ENCODE measurements at places on chromosomes 6 and 20. TPM values are rescaled to one million over a fixed set of nuclear protein-coding genes. Genes with fewer than 3 reads are reported as not detected.

DNA sequence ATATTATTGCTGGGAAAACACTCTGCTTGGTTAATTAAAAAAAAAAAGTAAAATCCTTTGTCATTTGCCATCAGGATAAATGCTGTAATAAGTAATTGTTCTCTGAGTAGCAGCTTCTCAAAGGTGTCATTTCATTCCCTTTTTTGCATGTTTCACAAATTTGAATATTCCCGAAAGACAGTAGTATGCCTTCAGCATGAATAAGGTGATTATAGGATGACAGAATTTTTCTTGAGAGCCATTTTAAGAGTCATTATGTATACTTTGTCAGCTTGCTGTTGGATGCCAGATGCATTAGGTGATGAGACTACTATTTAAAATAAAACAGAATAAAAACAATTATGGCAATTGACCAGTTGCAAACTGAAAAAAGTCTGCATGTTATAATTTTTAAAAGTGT, 200.7 kb downstream of the HDGFL1 start:
- no peak for DNase-seq

GRCh38 chr6:37233541-37233940, 24.0 kb upstream of the TBC1D22B start:
- no peak for DNase-seq

DNA sequence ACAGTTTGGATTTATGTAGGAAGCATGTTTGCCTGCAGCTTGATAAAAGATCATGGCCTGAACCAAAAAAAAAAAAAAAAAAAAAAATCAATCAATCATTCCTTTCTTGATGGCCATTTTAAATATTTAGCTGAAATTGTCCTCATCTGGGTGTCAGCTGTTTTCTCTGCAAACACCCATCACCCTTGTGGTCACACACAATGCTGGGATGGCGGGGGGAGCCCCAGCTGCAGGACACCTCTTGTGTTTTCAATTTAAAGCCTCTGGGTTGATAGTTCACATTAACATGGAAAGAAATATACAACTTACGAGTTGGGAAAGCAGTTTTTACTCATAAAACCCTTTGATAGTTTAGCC, 160.4 kb downstream of the ZFP64 start:
- no peak for DNase-seq

DNA sequence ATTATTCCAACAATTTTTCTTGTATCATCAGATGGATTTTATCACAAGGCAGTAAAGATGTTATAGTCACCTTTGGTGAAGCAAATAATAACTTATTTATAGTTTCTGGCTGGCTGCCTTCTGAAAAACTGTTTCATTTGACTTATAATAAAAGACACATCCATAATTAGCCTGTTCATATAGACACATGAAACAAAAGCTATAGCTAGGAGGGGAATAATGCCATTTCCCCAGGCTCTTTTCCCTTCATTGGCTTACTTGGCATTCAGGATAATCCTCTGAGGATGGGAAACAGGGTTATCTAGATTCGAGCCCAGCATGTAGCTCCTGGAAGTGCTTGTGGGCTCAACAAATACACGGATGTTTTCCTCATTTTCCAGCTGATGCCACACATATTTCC, 17.5 kb downstream of the MMP24 start:
- no peak for DNase-seq

- DNase-seq, result no peak
Measured at GRCh38 chr6:71537717-71538116, 249.1 kb downstream of the OGFRL1 start.

DNA sequence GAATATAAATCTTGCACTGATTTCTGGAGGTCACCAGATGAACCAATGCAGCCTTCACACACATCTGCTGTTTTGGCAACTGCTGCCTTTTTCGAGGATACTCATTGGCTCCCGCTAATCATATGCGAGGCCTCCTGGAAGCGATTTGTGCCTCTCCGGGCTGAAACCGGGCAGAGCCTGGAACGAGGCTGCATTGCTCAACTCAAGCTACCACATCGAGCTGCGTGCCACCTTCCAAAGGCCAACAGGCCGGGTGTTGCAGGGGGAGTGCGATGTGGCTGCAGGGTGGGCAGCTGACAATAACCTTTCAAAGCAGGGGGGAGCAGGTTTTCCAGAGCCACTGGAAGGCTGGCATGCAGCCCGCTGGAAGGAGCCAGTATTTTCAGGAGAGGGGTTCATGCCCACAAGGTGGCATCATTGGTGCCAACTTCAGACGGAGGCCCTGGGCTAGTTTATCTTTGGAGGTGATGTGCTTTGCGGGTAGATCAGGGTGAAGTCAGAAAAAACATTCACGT, 122.6 kb upstream of the IFNGR1 start:
- peak; percentile 58 for DNase-seq

- DNase-seq, result no peak
Measured at GRCh38 chr6:29917857-29918256, 24.5 kb upstream of the HLA-A start.

DNA sequence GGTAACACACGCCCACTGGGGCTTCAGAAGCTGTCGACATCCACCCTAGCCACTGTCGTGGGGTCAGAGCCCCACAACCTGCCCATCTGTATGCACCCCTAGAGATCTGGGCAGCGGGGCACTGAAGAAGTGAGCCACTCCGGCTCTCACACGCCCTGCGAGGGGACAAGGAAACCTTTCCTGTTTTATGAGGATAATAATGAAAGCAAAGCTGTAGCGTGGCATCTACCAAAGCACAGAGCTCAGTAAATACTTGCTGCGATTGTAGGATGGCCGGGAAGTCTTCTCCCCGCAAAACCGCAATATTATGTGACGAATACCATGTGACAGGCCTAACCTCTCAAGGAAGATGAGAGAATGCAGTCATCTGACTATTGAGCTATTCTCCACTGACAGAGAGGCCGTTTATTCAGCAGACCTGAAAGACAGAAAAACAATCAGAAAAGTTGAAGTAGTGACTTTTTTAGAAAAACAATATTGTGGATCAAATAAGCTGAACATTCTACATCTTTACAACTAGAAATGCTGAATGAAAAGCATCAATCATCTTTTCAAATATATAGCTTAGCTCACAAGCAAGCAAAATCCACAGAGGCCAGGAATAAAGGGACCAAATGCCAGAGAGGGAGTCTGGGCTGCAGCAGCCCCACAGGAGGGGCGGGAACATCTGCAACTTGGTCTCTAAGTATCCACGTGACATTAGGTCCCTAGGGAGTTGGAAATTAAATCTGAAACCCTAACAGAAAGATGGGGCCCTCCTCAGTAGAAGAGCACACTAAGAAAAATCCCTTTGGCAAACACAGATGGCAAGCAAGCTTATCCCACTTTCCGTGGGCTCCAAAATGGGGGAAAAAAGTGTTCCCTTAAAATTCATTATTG, 207.8 kb downstream of the TTLL2 start:
- no peak for DNase-seq

GRCh38 chr20:60007464-60007863, 49.2 kb downstream of the CDH26 start:
- DNase-seq, result peak; percentile 71

- no peak for DNase-seq
Measured at GRCh38 chr6:51024126-51024525, 205.5 kb downstream of the TFAP2B start.

- no peak for DNase-seq
Measured at GRCh38 chr6:51725155-51725554, 362.3 kb downstream of the PKHD1 start.

GRCh38 chr6:88459189-88459588, 293.0 kb upstream of the CNR1 start:
- no peak for DNase-seq

DNA sequence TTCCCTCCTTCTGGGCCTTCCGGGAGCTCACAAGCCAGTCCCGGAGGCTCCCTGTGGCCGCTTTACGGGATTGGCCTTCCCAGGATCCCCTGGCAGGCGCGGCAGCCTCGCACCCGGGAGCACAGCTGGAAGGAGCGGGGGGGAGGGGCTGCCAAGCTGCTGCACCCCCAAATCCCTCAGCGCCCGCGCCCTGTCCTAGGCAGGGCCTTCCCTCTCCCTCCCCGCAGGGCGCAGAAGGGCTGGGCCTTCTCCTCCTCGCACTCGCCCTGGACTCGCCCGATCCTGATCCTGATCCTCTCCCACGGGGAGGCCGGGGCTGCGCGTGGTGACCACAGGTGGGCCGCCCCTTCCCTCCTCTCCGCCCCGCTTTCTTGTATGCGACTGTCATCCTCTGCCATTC, 146.4 kb downstream of the FNDC1 start:
- no peak for DNase-seq

Gene ESR1
- total RNA-seq, result 0.72 TPM

Gene PACSIN1
- 0.10 TPM for total RNA-seq

Gene ERMARD
- total RNA-seq, result 17.3 TPM

Gene GJA10
- not detected for total RNA-seq

Gene TMC2
- total RNA-seq, result not detected

Gene EYA2
- total RNA-seq, result 1.3 TPM

Gene SAMD3
- total RNA-seq, result 4.8 TPM

Data from tongue (tissue), 3 donors.